ENCODE measurements at places on chromosomes 5 and 9. TPM values are rescaled to one million over a fixed set of nuclear protein-coding genes. Genes with fewer than 3 reads are reported as not detected.

Gene WWC1
- total RNA-seq, result 5.3 TPM

Gene CCNI2
- 3.4 TPM for total RNA-seq

Gene SLC22A4
- total RNA-seq, result 0.13 TPM

Gene ZBED3
- 16.9 TPM for total RNA-seq

Gene C5orf34
- total RNA-seq, result 6.1 TPM

Gene SOHLH1
- not detected for total RNA-seq

Gene CDC20B
- not detected for total RNA-seq

DNA sequence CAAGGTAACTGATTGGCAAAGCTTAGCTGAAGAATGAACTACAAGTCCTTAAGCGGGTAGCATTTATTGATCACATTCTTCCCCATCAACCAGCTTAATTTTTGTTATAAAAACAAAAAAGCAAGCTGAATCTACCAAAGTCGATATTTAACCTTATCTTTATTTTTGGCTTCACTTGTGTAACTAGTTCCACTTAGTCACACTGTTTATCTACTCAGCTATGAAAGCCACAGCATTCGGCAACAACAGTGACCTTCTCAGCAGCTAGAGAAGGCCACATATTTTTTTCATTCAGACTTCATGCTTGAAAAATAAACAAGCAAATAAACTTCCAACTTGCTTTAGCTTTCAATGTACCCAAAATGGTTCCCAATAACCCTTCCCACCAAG lies 69.4 kb downstream of the KLHL3 start:
- peak overlapping the region; percentile 29 for H3K27ac ChIP-seq
- DNase-seq, result no peak
- H3K36me3 ChIP-seq, result no peaks in the 10 kb centered on the region
- no peak overlapping the region for H3K4me3 ChIP-seq
- peaks cover 14% of the 10 kb centered on the region for H3K4me1 ChIP-seq

GRCh38 chr9:8637626-8638025 lies 838.0 kb upstream of the DMAC1 start:
- H3K27me3 ChIP-seq, result no peaks in the 10 kb centered on the region
- H3K27ac ChIP-seq, result no peak overlapping the region
- no peak overlapping the region for H3K4me3 ChIP-seq
- no peaks in the 10 kb centered on the region for H3K36me3 ChIP-seq

DNA sequence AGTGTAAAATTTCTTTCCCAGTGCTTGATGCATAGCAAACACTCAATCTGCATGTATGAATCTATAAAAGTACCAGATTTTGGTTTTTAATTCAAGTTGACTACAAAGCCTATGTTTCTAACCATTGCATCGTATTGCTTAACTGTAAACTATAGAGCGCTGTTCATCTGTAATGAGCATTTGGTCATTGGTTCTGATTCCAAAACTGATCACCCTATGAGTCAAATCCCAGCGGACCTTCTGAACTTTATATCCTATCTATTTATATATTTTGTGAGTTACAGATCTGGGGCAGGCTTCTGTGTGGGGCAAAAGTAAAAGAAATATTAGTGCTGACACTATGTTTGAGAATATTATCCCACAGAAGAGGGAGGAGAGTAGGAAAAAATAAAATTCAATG lies 305.7 kb upstream of the TNC start:
- no peaks in the 10 kb centered on the region for H3K4me1 ChIP-seq
- no peak overlapping the region for H3K27ac ChIP-seq
- no peaks in the 10 kb centered on the region for H3K27me3 ChIP-seq
- DNase-seq, result no peak
- no peaks in the 10 kb centered on the region for H3K36me3 ChIP-seq

DNA sequence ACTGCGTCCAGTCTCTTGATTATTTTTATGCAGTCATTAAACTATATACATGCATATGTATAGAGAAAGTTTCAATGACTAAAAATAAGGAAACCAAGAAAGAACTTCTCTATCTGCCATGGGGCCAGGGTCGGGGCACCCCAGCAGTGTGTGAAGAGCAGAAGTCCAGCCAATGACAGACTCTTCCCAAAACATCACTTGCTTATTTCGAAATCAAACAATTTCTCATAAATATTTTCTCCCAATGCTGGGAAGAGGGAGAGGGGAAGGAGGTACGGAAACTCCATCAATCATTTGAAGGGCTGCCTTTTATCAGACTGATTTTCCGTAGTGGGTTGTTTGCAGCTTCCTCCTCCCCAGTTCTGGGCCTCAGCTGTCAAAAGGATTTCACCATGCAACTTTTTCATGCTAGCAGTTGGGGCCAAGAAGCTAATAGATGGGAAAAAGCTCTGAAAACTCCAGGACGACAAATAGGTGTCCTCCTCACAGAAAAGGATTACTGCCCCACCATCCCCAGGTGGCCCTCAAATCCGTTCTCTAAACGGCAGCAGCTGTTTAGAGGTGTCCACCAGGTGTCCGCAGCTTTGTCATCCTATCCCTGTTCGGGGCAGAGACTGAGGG lies 617 bp upstream of the FPGS start:
- peak overlapping the region; percentile 61 for H3K27ac ChIP-seq
- H3K36me3 ChIP-seq, result no peaks in the 10 kb centered on the region
- peaks cover 22% of the 10 kb centered on the region for H3K4me1 ChIP-seq
- H3K27me3 ChIP-seq, result no peaks in the 10 kb centered on the region
- H3K4me3 ChIP-seq, result peak overlapping the region; percentile 75
- DNase-seq, result no peak

GRCh38 chr9:126558051-126558665 lies 55.6 kb upstream of the LMX1B start:
- H3K36me3 ChIP-seq, result no peaks in the 10 kb centered on the region
- DNase-seq, result peak; percentile 27
- H3K27ac ChIP-seq, result no peak overlapping the region

DNA sequence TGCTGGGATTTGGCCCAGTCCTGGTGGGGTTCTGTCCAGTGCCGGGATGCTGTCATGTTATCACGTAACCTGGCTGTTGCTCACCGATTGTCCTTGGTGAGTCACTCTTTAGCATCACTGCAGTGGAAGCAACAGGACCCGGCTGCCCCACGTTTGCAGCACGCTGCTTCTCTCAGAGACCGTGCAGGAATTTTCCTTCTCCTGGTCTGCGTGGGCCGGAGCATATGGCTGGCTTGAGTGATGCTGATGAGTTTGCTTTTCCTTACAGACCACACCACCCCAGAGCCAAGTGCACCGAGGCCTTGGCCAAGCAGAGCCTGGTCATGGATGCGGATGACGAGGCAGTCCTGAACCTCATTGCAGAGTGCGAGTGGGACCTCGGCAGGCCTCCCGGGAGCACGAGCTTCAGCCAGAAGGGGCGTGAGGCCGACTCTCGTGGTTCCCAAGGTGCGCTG lies 21.4 kb downstream of the CEP72 start:
- DNase-seq, result no peak
- H3K27ac ChIP-seq, result no peak overlapping the region
- no peaks in the 10 kb centered on the region for H3K27me3 ChIP-seq
- no peak overlapping the region for H3K4me3 ChIP-seq

DNA sequence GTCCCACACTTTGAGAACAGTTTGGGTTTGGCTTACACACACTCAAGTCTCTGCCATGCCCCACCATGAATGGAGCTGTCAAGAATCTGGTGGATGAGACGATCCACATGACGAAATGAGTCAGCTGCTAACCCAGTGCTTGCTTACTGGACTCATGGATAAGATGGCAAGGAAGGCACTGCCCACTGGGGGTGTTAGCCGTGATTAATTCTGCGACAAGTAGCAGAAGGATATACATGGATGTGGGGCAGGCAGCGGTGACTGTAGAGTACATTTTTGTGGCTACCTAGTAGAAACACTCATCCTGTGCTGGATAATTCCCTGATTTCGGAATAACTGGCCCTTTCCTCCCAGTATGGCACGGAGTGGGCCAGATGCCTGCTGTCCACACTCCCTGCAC lies 77.5 kb downstream of the SPATA31C2 start:
- H3K36me3 ChIP-seq, result no peaks in the 10 kb centered on the region
- H3K27me3 ChIP-seq, result no peaks in the 10 kb centered on the region
- no peak overlapping the region for H3K4me3 ChIP-seq
- DNase-seq, result no peak
- no peaks in the 10 kb centered on the region for H3K4me1 ChIP-seq
- no peak overlapping the region for H3K27ac ChIP-seq

GRCh38 chr9:8799615-8800014 lies 1000.0 kb upstream of the DMAC1 start:
- H3K4me3 ChIP-seq, result no peak overlapping the region
- no peak for DNase-seq
- H3K27me3 ChIP-seq, result no peaks in the 10 kb centered on the region
- H3K36me3 ChIP-seq, result no peaks in the 10 kb centered on the region

GRCh38 chr9:6855860-6856259 lies 98.1 kb downstream of the KDM4C start:
- no peak for DNase-seq
- no peaks in the 10 kb centered on the region for H3K4me1 ChIP-seq
- no peaks in the 10 kb centered on the region for H3K27me3 ChIP-seq
- H3K36me3 ChIP-seq, result peaks cover 2% of the 10 kb centered on the region
- no peak overlapping the region for H3K27ac ChIP-seq
- H3K4me3 ChIP-seq, result no peak overlapping the region

GRCh38 chr9:83582029-83582428 lies 40.9 kb upstream of the IDNK start:
- no peaks in the 10 kb centered on the region for H3K36me3 ChIP-seq
- no peaks in the 10 kb centered on the region for H3K27me3 ChIP-seq
- no peak for DNase-seq

DNA sequence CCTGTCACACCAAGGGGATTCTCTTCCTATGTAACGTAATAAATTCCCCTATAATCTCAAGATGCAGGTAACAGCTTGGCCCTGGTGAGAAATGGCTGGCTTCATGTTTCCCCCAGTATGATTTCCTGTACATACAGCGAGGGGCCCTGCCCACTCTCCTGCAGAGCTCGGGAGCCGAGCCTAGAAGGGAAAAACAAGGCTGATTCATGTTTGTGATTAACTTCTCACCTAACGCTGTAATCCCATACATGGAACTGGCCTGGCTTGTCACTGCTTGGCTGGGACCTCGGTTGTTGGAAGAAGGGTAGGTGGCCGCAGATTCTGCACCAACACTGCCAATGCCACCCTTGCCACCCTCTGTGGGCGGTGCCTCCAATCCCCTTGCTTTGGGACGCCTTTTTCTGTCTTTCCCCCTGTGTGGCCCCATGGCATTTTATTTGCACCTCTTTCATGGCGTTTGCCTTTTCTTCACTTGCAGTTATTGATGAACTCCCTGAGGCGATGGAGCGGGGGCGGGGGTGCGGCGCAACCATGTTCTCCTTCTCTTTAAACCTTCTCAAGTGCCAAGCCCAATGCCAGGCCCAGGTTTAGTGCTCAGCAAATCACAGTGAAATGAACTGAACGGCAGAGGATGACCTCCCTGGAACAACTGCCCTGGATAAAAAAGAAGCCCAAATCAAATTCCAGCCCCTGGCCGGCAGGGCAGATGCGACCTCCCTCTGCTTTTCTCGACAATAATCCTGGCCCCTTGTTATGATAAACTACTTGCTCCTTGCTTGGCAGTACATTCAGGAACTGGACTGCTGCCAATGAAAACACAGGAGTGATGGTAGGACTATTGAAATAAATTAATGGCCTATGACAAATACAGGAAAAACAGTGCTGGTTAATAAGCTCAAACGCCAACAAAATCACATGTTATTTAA lies 108.1 kb downstream of the TMEM174 start:
- H3K4me1 ChIP-seq, result no peaks in the 10 kb centered on the region
- DNase-seq, result no peak
- H3K36me3 ChIP-seq, result no peaks in the 10 kb centered on the region
- no peak overlapping the region for H3K27ac ChIP-seq
- H3K4me3 ChIP-seq, result no peak overlapping the region
- no peaks in the 10 kb centered on the region for H3K27me3 ChIP-seq

DNA sequence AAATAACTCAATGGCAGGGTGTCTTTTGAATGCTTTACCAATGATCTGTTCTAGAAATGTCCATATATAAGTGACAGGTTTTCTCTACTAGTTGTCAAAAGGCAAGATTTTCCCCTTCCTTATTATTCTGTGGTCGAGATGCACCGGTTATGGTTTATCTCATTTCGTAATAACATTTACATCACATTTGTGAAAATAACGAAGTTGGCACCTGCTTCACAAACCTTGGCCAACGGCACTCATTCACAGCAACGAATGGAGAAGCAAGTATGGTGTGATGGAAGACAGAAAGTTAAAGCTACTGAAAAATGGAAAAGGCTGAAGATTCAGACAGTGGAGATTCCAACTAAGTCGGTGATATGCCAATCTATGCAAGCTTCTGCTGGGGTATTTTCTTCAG lies 235.8 kb downstream of the KCTD16 start:
- no peaks in the 10 kb centered on the region for H3K4me1 ChIP-seq
- no peak overlapping the region for H3K4me3 ChIP-seq
- no peaks in the 10 kb centered on the region for H3K27me3 ChIP-seq
- no peaks in the 10 kb centered on the region for H3K36me3 ChIP-seq

- H3K36me3 ChIP-seq, result no peaks in the 10 kb centered on the region
- no peak for DNase-seq
- no peak overlapping the region for H3K4me3 ChIP-seq
These were observed 43.9 kb upstream of the MTAP start for GRCh38 chr9:21758540-21758939.

DNA sequence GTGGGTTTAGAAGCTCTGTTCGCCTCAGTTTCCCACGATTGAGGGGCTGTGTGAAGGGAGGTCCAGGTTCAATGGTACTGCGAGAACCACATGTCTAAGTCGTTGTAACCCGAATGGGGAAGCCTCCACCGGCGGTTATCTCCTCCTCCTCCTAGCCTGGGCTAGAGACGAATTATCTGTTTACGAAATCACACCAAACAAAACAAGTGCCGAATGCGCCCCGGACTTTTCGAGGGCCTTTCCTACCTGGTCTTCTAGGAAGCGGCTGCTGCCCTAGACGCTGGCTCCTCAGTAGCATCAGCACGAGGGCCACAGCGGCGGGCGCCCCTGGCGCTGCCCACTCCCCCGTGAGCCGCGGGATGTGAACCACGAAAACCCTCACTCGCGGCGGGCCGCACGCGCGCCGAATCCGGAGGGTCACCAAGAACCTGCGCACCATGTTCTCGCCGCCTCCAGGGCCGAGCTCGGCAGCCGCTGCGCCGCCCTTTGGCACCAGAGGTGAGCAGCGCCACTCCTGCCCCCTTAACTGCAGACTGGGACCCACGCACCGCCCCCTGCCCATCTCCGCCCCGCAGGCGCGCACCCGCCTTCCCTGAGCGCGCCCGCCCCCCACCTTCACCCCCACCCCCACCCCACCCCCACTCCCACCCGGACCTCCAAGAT lies at the start of gene CDKN2A:
Gene CDKN2A, minus strand, starts transcription at position 500 of the 663 bp plus-strand sequence.
- peaks cover 4% of the 10 kb centered on the region for H3K4me1 ChIP-seq

Data from GM12878 (cell line).